ENCODE measurements at places on chromosomes 16 and 17.

- no peak for DNase-seq
Measured at GRCh38 chr16:2507665-2508064, 6.1 kb upstream of the ATP6V0C start.

DNA sequence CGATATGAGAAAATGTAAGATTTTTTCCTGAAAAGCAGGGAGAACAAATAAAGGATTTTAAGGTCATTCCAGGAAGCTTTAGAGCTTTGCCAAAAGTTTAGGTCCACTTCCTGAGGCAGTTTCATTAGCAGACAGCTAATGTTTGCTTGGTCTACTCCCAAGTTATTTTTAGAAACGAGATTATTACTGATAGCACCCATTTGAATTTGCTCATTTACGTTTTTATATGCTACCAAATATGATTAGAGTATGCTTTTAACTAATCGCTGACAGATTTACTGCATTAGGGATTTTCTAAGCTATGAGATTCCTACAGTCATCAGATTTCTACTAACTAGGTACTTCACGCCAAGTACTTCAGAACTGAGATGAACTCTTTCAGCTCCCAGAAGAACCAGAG is 98.1 kb downstream of the WNT3 start:
- DNase-seq = no peak

DNA sequence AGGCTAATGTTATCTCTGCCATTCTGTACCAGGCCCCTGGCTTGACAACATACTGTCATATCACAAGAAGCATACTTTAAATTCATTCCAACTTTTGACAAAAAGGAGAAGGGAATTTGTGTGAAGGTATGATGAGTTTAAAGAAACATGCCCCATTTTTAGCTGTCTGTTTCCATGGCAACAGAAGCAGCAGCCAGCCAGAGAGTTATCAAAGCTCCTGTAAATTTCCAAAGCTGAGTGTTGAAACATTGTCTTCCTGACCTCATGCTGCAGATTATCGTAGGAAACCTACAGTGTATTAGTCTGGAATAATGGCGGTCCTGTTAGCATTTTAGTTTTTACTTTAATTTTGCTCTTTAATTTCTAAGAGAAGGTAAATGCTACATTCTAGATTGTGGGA is 124.9 kb downstream of the MRTFB start:
- no peak for DNase-seq

DNA sequence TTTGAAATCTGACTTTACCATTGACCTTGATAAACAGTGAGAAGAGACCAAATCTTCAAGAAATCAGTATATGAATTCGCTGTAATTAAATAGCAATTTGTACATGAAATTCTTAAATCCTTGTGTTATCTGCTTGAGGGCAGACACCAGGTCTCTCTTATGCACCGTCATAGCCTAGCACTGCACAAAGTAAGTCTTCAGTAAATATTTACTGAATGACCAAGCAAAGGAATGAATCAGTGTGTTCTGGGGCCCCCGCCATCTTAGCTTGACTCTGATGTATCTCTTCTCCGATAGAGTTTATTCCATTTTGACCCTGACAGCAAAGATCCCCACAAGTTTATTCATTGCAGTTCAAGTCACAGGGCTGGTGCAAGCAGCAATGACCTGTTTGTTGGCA is 328.0 kb downstream of the TMEM114 start:
- DNase-seq = no peak

- DNase-seq = no peak
Measured at GRCh38 chr16:81816351-81816750, 37.3 kb downstream of the PLCG2 start.

DNA sequence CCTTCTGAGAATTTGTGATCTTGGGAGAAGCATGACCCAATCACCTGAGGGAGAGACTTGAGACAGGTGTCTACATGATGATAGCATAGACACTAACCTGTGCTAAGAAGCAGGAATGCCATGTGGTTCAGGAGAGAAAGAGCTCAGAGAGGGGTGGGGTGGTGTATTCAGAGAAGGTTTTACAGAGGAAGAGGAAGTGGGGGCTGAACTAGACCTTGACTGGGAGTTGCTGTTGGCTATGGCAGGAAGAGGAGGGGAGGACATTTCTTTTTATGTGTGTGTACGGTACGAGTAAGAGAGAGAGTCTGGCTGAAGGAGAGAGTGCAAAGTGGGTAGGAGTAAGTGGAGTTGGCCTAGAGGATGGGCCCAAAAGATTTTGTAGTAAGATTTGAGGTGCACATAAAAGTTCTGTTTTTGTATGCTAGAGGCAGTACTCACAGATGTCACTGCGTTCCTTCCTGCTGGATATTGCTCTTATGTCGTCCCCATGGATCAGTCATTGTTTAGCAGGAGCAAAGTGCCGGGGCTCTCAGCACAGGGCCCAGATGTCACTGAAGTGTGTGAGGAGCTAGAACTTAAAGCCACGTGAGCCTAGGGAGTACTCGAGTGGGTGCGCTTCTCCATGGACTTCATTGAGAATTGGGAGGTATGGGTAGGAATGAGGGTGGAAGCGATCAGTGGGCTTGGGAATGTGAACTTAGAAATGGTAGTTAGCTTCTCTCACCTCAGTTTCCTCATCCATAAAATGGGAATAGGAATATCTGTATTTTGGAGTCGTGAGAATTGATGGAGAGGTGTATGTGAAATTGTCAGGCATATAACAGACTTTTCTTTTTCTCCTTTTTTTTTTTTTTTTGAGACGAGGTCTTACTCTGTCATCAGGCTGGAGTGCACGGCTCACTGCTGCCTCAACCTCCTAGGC is 22.1 kb downstream of the SLC7A6 start:
- no peak for DNase-seq

GRCh38 chr16:3188925-3189825 is 1.2 kb downstream of the OR1F1 start:
- DNase-seq = peak; percentile 62

- no peak for DNase-seq
Measured at GRCh38 chr16:87947356-87948118, 3.7 kb upstream of the BANP start.

DNA sequence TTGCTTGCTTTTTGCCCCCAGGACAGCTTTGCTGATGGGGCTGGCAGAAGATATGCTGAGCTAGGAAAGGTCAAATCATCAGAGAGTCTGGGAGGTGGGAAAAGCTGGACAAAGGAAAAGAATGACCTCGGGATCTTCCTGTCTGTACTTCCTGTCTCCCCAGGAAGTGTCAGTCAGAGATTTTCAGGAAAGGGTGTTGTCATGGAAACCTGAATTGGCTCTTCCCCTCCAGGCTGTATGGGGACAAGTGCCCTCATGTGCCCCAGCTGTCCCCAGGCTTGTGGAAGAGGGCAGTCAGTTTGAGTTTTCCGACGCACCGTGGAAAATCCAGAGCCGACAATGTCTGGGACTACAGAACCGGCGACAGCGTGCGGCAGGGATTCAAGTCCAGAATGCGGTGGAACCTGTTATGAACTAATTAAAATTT is 122.7 kb upstream of the ZFHX3 start:
- no peak for DNase-seq

- no peak for DNase-seq
Measured at GRCh38 chr17:59812139-59812538, 80.6 kb downstream of the TUBD1 start.

DNA sequence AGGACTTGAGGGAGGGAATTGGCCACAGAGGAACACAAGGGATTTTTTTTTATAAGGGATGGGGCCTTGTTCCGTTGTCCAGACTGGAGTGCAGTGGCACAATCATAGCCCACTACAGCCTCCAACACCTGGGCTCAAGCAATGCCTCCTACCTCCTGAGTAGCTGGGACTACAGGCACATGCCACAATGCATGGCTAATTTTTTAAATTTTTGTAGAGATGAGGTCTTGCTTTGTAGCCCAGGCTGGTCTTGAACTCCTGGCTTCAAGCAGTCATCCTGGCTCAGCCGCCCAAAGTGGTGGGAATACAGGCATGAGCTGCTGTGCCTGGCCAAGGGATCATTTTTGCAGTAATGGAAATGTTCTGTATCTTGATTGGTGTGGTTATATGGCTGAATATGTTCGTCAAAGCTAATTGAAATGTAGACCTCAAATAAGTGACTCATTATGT is 56.9 kb downstream of the VMP1 start:
- DNase-seq = no peak

GRCh38 chr16:86517652-86518258 is 7.4 kb downstream of the FOXF1 start:
- peak; percentile 67 for DNase-seq

Measured in NCI-H460 (cell line).